ENCODE measurements at places on chromosomes 3 and 15.

DNA sequence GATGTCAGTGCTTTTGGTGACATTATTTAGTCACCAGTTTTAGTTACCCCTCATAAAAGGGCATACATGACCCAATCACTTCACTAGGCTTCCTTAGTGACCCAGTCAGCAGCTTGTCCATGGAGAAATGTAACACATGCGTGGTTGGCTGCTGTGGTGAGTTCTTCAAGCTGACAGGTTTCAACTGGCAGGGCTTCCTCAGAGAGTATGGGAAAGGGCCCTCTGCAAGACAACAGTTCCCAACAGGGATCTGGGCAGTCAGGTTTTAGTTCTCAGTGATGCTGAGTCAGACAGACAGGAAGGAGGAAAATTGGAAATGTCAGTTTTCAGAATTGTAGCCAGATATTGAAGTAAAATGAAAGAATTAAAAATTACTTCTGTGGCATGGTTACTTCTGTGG is 282.5 kb downstream of the TBL1XR1 start:
- no peak for DNase-seq

DNA sequence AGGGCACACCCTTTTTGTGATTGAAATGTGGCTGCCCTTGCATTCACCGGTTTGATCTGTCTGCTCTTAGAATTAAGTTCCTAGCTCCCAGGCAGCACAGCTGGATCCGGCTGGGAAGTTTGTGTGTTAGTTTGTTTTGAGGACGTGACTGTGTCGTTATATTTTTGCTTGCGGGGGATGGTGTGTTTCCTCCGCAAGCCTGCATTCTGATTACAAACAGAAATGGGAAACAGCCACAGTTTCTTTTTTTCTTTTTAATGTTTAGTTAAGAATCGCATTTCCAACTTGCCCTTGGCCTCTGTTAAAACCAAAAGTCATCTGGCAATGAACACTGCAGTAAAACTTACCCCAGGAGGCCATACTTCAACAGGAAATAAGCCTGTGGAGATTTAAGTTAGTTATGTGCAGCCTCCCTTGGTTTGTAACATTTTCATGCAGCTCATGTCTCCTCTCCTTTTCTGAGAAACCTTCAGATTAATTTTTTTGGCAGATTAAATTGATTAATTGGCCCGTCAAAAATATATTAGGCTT is 888 bp downstream of the TMOD3 start:
- DNase-seq: no peak

- DNase-seq: no peak
Observed at GRCh38 chr3:29283231-29284119, 2.6 kb downstream of the RBMS3 start.

DNA sequence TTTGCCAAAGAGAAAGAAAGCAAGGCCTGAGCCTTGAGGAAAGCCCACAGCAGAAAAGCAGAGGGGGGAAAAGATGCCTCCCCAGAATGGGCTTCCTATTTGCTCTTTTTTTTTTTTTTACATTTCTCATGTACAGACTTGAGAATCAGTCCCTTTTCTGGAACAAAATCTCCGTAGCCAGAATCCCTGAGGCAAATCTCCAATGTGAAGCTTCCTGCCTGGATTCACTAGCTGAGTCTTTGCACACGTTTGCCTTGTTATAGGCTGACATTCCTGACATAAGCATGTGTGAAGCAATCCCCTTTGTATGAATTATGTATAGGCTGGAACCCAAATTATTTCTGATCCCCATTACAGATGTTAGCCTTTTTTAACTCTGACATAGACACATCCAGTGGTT is 52.2 kb upstream of the ACTL6A start:
- DNase-seq: no peak

DNA sequence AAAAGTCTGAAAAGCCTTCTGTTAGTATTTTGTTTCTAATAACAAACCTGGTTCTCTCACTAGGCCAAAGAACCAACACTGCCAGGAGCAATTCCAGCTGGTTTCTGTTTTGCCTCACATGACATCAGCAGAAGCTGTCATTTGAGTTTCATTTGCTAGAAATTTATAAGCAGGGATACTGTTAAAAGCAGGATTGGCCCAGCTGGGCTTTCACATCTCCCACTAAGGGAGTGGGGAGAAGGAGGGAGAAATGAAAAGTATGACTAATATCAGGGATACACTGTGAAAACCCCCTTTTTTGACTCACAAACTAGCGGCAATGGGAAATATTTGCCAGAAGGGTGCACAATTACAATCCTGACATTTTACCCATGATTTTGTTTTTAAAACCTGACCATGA is 5.3 kb downstream of the CCDC80 start:
- DNase-seq: no peak

DNA sequence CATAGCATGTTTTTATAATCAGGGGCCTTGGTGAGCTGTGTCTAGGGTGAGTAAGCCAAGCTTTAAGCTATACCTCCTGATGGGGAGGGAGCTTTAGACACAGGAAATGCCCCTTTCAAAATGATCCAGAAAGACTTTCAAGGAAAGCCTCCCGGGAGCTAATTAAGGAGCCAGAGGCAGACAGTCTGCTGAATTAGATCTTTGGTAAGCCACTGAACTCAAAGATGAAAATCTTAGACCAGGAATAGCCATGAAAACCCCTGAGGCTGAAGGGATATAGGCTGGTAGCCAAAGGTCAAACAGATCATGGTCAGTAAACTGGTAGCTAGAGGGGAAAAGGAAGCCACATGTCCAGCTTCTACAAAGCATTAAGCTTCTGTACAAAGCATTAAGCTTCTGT is 42.7 kb upstream of the GAP43 start:
- DNase-seq: no peak

DNA sequence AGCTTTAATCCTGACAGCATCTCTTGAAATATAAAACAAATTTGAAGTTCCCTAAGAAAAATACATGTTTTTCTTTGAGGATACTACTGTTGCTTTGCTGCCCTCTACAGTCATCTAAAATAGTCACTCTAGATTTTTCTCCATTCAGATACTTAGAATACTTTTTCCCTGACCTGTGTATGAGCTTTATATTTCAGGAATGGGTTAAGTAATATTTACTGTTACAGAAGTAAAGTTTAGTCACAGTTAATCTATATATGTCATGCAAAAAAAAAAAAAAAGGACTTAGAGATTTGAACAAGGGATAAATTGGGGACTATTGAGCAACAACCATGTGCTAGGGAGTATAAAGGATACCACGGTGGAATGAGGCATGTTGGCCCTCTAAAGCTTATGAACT is 8.8 kb downstream of the NECTIN3 start:
- DNase-seq: no peak

GRCh38 chr3:195101001-195101583 is 169.9 kb downstream of the XXYLT1 start:
- no peak for DNase-seq

DNA sequence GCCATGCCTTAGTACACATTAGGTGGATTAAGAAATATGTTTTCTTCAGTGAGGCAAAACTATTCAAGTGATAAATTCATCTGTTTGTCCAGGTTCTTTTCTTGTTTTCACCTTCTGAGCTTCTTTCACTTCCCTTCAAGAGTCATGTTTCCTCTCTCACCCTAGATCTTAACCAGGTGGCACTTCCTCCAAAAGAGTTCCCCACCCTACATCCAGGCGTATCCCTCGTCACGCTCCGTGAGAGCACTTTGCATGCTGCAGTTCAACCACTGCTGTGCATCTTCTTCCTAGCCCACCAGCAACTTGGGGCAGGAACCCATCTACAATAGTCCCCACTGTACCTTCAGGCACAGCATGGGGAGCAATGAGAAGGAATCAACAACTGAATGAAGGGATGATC is 28.9 kb downstream of the OSBPL10 start:
- no peak for DNase-seq
